ENCODE measurements at places on chromosomes 5 and 9.

DNA sequence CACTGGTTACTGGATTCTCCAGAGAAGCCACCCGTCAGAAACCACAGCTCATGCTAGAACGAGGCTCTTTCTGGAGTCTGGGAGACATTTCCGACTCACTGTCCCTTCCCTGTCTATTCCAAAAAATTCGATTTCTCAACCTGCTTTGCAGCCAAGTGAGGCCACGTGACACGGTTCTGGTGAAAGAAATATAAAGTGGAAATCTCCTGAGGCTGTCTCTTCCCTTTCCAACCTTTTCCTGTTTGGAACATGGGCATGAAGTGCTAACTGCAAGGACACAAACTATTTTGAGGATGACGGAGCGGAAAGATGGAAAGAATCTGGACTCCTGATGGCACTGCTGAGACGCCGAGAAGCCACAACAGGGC, 6.1 kb upstream of the PTGS1 start:
- peak; percentile 26 for DNase-seq

DNA sequence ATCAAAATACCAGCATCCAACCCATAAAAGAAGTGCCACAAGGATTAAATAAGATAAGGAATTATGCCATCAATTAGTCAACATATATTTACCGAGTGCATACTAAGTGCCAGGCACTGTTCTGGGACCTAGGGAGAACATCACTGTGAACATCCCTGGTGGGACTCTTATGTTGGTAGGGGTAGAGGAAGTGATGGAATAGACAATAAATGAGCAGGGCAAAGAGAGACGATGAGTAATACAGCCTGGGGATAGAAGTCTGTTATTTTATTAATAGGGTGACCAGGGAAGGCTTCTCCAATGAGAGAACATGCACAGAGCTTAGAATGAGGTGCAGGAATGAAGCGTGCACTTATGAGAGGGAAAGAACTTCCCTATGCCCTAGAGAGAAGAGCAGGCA, 47.4 kb upstream of the VLDLR start:
- peak; percentile 13 for DNase-seq

- DNase-seq = no peak
These were observed 35.9 kb downstream of the SAXO1 start for GRCh38 chr9:18997151-18997550.

DNA sequence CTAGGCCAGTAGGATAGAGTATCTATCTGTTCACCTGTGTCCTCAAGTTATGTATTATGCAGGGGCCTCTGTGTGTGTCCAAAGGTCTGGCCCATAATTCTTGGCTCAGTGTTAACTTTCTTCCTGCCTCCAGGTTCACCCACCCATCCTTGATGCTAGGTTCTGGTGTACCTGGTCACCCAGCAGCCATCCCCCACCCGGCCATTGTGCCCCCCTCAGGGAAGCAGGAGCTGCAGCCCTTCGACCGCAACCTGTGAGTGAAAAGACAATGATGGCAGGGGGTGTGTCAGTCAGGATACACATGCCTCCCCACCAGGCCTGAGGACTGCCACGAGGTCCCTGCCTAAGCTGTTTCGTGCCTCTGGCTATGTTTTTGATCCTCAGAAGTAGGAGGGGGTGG, 27.6 kb downstream of the TCF7 start:
- no peak for DNase-seq

GRCh38 chr5:148855249-148856008, 29.0 kb downstream of the ADRB2 start:
- DNase-seq = no peak

- DNase-seq = no peak
These were observed 64.5 kb downstream of the TMEM161B start for GRCh38 chr5:88203981-88204750.

GRCh38 chr9:105027084-105027483, 99.1 kb upstream of the ABCA1 start:
- DNase-seq = no peak

DNA sequence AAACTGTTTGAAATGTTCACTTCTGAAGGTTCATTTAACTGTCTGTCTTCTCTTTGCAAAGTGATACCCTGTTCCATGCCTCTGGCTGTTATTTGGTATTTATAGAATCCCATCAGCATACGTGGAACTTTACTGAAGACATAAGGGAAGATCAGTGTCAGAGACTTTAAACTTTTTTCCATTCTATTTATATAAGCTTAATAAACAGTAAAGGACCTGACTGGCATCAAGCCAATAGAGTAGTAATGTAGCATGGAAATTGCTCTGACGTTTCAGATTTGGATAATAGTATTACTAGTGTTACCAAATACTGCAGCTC, 94.9 kb upstream of the MINAR2 start:
- no peak for DNase-seq

GRCh38 chr5:147963948-147964693, 57.8 kb upstream of the C5orf46 start:
- DNase-seq = no peak

DNA sequence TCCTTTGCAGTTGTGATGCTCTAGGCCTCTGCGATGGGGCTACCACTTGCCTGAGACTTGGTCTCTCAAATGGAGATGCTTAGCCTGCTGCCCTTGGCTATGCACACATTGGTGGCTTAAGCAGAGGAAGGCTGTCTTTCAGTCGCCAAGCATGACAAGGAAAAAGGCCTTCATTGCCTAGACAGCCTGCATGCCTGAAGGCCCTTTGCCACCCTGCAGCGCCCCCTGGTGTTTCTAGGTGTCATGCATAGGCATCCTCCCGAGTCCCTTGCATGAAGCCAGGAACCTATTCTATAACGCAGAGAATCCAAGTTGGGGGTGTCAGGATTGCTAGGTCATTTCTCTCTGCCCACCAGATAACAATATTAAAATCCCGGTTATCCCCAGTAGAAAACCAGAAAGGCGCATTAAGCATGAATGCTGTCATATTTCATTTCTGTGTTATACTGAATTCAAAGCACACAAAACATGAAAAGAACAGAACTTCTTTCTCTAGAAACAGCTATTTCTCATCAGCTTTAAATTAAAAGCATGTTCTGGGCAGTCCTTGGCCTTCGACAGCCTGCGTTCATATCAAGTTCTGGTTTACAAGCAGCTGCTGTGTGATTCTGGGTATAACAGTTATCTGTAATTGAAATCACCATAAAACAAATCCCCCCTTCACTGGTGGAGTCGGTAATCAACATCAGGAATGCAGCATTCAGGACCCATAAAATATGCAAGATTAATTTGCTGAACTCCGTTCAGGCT, 59.7 kb upstream of the TRPC7 start:
- DNase-seq = no peak

- no peak for DNase-seq
These were observed 464.3 kb upstream of the PAPPA start for GRCh38 chr9:115689331-115689730.

DNA sequence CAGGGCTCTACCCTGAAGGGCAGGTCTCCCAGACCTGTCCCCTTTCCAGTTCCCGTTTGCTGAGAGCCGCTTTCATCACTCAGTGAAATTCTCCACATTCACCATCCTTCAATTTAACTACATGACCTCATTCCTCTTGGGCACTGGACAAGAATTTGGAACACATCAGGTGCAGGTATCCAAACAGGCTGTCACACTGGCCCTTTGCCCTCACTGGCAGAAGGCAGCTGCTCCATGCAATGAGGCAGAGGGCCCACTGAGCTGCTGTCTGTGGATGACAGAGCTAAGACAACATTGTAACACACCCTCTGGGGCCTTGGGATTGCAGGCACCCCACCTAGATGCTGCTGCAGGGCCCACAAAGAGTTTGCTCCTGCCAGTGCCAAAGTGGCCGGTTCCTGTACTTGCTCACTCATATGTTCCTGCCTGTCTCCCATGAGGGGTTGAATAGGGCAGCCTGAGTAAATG, 55.1 kb downstream of the ACTL7B start:
- DNase-seq = no peak

DNA sequence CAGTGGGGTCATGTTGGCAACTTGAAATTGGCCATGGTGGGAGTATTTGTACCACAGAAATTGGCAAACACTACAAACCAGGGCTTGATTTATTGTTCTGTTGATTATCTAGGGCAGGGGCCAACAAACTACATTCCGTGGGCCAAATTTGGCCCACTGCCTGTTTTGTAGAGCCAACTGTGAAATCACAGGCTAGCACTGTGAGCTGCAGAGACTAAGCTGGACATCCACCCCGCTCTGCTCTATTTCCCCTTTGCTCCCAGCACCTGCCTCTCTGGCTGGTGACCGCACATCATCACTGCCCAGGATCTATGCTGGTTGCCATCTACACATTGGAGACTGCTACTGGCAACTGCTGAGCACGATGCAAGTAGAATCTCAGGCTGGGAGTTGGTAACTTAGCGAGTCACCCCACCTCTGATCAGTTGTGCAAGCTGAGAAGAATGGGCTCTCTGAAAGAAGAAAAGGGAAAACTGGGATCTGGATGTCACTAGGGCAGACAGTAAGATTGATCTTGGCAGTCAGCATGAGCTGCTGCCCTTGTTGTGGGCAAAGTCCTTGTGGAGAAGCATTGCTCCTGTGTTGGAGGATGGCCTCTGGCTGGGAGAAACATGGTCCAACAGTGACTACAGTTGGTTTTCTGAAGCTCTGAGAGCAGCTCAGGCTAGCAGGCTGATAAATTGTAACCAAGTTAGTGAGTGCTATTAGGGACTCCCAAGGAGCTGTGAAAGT, 144.7 kb upstream of the RAD23B start:
- DNase-seq = no peak

- DNase-seq = no peak
These were observed 1093.9 kb upstream of the CDH6 start for GRCh38 chr5:30099634-30100033.

- DNase-seq = no peak
These were observed 41.1 kb upstream of the DAP start for GRCh38 chr5:10801931-10802666.

DNA sequence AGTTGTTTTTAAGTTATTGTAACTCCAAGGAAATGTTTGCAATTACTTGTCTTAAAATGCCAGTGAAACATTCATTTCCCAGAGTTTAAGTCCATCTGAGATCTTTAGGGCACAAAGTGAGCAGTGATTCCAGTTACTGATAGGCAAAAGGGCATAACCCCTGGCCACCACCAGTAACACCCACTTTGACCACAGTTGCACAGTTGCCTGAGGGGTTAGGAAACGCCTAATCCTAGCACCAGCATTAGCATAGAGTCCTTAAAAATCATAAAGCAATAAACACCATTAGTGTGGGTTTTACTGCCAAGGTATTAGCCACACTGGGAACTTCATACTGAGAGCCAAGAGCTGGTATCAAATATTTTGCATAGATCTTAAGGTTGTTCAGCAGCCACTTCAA, 143.9 kb downstream of the SNCAIP start:
- DNase-seq = no peak

GRCh38 chr9:134163371-134164196, 780 bp downstream of the RNU6ATAC start:
- no peak for DNase-seq

DNA sequence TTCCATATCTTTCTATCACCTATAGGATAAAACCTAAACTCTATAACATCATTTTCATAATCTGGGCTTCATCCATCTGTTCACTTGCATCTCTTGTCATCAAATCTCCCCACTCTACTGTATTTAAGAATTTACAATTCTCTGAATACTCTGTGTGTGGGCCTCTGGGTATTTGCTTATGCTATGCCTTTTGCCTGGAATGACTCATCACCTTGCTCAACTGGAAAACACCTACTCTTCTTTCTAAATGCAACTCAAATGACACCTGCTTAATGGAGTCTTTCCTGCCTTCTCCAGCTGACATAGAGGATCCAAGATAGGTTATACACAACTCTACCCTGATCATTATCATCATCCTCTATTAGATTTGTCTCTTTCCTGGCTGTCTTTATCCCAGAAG, 421.7 kb downstream of the SPATA31D1 start:
- no peak for DNase-seq

- DNase-seq = no peak
These were observed 435.1 kb upstream of the CDH9 start for GRCh38 chr5:27473307-27474046.

- DNase-seq = peak; percentile 33
These were observed 41.9 kb downstream of the NPR3 start for GRCh38 chr5:32753051-32753450.

DNA sequence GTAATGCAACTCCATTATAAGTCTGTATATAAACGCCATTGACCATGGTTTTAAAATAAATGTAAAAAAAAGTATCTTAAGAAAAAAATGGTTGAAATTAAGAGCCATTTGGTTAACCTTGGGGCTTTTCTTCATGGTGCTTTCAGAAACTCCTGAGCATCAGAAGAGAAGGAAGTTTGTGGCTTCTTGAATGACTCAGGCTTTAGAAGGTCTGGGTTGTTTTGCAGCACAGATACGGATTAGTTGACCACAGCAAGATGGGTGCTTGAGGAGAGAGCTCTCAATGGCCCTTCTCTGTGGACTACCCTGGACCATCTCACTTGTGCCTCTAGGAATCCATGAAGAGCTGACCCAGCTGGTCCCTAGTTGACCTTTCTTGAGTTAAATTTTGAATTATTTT, 189.5 kb downstream of the TMEM38B start:
- DNase-seq = no peak

GRCh38 chr5:58934629-58935097, 351.8 kb downstream of the RAB3C start:
- DNase-seq = no peak

GRCh38 chr5:150329038-150329437, 26.3 kb upstream of the ARSI start:
- DNase-seq = no peak

DNA sequence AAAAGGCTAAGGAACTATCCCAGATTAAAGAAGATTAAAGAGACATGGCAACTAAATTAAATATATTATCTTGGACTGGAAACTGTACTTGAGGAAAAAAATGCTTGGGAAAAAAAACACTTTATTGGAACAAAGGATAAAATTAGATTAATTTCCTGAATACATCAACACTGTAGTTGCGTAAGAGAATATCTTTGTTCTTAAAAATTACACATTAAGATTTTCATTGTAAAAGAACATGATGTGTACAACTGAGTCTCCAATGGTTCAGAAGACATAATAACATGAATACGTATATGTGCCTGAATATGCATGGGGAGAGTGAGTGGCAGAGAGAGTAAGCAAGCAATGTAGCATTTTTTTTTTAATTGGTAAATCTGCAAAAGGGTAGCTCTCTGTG, 2.8 kb downstream of the AP3B1 start:
- DNase-seq = no peak

GRCh38 chr9:126722922-126723806, 81.7 kb upstream of the ZBTB43 start:
- no peak for DNase-seq

- no peak for DNase-seq
These were observed 139.0 kb downstream of the BOD1 start for GRCh38 chr5:173477345-173478040.

DNA sequence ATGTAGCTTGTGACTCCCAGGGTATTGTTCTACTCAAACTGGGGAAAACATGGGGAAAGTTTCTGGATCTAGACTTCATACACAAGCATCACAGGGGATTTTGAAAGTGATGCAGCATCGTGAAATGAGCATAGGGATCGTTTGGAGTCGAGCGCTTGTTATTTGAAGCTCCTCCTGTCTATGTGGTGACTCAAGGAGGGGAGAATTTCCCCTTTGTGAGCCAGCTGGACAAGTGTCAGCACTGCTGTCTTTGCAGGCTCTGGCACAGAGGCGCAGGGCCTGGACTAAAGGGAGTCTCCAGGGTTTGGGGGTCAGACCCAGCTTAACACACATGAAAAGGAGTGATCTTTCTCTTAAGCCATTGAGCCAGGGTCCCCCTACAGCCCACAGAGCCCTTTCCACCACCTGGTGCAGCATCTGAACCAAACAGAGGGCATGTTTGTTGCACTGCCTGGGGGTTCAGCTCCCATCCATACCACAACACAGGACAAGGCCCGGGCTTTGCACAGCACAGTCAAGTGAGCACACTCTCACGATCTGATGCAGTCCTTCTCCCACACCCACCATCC, 51.0 kb downstream of the IRF1 start:
- DNase-seq = peak; percentile 85

Measured in BJ (cell line).